Forelimb muscle (tissue), 1 donor: ENCODE measurements at places on chromosomes 3 and 15.

DNA sequence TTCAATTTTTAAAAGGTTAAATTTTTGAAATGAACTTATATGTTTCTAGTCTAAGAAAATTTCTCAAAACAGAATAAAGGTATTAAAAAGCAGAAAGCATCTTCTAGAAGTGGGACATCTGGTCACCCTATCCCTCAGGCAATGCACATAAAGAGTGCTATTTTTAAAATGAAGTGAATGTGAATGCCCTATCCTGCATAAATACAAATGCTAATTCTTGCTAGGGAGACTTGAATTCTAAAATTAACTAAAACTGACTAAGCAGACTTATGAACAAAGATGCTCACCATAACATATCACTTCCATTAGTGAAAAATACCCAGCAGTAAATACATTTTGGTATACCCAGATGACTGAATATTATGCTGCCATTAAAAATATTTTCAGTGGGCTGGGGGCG is 11.7 kb downstream of the MYO5A start:
- no peak for DNase-seq

GRCh38 chr15:66936109-66936860 is 129.1 kb upstream of the SMAD3 start:
- no peak for DNase-seq

- no peak for DNase-seq
Observed at GRCh38 chr3:20604659-20605058, 418.7 kb upstream of the SGO1 start.

GRCh38 chr3:52910823-52911222 is 13.5 kb upstream of the STIMATE start:
- no peak for DNase-seq
